ENCODE measurements at places on chromosomes 2 and 18. TPM values are rescaled to one million over a fixed set of nuclear protein-coding genes. Genes with fewer than 3 reads are reported as not detected.
A peak's percentile ranks its signal among the peaks of the same experiment; 100 is the strongest.

ACKR3 gene
- total RNA-seq: 40.5 TPM

ETAA1 gene
- 16.2 TPM for total RNA-seq

TOGARAM2 gene
- not detected for total RNA-seq

RBFA gene
- 26.2 TPM for total RNA-seq

C2orf78 gene
- not detected for total RNA-seq

ANKRD62 gene
- not detected for total RNA-seq

PLEKHB2 gene
- 54.2 TPM for total RNA-seq

CERS6 gene
- total RNA-seq: 30.9 TPM

ESCO1 gene
- total RNA-seq: 14.6 TPM

DNA sequence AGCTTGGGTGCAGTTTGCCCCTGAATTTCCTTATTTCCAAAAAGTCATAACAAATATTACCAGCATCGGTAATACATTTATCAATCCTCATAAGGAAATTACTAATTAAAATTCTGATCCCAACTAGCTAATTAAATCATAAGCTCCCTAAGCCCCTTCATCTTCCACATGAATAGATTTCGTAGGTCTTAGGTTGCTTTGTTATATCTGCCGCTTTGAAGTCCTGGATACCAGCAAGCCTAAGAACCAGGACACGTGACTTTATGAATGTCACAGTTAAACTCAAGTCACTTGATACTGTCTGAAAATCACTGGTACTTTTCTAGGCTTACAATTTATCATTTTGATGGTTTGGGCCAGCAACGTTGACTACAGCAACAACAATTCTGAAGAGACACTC lies 134.8 kb upstream of the CAVIN2 start:
- H3K27ac ChIP-seq: no peak overlapping the region
- H3K36me3 ChIP-seq: no peaks in the 10 kb centered on the region
- DNase-seq: no peak
- H3K27me3 ChIP-seq: no peaks in the 10 kb centered on the region

- no peaks in the 10 kb centered on the region for H3K27me3 ChIP-seq
- H3K27ac ChIP-seq: no peak overlapping the region
- no peak overlapping the region for H3K4me3 ChIP-seq
- no peak for DNase-seq
These were observed 279.8 kb downstream of the ZNF385B start for GRCh38 chr2:179581605-179582004.

- peak overlapping the region; percentile 95 for H3K27ac ChIP-seq
- no peak for DNase-seq
- peaks cover 56% of the 10 kb centered on the region for H3K4me1 ChIP-seq
- H3K27me3 ChIP-seq: no peaks in the 10 kb centered on the region
- no peaks in the 10 kb centered on the region for H3K36me3 ChIP-seq
- no peak overlapping the region for H3K4me3 ChIP-seq
These were observed 79.6 kb upstream of the PKDCC start for GRCh38 chr2:41968182-41968578.

- no peak for DNase-seq
- H3K4me3 ChIP-seq: no peak overlapping the region
- peaks cover 46% of the 10 kb centered on the region for H3K4me1 ChIP-seq
- H3K36me3 ChIP-seq: peaks cover 54% of the 10 kb centered on the region
- no peaks in the 10 kb centered on the region for H3K27me3 ChIP-seq
- no peak overlapping the region for H3K27ac ChIP-seq
These were observed 179.4 kb downstream of the ANTXR1 start for GRCh38 chr2:69192176-69192945.

Measured in osteocyte (in vitro differentiated cells).